Kasumi-1 (cell line): ENCODE measurements at places on chromosomes 3 and 15.
A peak's percentile ranks its signal among the peaks of the same experiment; 100 is the strongest.

DNA sequence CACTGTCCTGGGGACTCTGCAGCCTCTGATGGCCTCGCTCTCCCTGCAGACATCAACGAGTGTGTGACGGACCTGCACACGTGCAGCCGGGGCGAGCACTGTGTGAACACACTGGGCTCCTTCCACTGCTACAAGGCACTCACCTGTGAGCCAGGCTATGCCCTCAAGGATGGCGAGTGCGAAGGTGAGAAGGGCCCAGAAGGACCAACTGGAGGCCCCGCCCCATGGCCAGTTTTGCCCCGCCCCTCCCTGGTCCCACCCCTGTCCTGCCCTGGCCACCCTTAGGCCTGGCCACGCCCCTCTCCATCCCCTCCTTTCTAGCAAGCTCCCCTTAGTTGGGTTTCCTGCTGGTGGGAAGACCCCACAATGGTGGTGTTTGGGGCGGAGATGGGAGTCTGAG is 77.5 kb downstream of the FBLN2 start:
- DNase-seq: no peak

DNA sequence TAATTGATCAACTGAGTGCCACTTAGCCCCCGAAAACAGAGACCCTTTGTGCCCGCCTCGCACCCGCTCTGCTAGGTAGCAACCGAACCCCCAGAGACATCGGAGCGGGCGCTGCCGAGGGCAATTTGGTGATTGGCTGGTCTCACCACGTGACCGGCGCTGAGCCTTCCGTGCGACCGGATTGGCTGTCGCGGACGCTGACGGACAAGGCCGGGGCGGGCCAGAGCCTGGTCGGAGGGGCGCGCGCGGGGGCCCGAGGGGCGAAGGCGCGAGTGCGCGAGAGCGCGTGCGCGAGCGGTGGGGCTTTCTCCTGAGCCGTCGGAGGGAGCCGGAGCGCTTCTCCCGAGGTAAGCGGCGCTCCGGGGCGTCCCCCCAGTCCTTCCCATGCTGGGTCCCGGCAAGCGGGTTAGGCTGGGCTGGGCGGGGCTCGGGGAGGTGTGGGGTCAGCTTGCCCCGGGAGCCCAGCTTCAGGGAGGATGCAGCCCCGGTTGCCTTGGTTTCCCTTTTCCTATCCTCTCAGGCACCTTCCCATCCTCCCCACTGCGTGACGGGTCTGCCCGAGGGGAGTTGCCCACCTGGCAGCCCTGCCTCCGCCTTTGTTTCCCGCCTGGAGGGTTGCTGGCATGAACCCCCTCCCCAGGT is at the start of gene TMEM108:
TSS of gene TMEM108 (plus strand) at position 303 of the 642 bp plus-strand sequence.
- no peak for DNase-seq

GRCh38 chr3:31692751-31693150 is 160.0 kb downstream of the STT3B start:
- no peak for DNase-seq

DNA sequence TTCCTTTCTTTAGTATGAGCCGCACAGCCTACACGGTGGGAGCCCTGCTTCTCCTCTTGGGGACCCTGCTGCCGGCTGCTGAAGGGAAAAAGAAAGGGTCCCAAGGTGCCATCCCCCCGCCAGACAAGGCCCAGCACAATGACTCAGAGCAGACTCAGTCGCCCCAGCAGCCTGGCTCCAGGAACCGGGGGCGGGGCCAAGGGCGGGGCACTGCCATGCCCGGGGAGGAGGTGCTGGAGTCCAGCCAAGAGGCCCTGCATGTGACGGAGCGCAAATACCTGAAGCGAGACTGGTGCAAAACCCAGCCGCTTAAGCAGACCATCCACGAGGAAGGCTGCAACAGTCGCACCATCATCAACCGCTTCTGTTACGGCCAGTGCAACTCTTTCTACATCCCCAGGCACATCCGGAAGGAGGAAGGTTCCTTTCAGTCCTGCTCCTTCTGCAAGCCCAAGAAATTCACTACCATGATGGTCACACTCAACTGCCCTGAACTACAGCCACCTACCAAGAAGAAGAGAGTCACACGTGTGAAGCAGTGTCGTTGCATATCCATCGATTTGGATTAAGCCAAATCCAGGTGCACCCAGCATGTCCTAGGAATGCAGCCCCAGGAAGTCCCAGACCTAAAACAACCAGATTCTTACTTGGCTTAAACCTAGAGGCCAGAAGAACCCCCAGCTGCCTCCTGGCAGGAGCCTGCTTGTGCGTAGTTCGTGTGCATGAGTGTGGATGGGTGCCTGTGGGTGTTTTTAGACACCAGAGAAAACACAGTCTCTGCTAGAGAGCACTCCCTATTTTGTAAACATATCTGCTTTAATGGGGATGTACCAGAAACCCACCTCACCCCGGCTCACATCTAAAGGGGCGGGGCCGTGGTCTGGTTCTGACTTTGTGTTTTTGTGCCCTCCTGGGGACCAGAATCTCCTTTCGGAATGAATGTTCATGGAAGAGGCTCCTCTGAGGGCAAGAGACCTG is 13.2 kb downstream of the GREM1 start:
- DNase-seq: no peak

DNA sequence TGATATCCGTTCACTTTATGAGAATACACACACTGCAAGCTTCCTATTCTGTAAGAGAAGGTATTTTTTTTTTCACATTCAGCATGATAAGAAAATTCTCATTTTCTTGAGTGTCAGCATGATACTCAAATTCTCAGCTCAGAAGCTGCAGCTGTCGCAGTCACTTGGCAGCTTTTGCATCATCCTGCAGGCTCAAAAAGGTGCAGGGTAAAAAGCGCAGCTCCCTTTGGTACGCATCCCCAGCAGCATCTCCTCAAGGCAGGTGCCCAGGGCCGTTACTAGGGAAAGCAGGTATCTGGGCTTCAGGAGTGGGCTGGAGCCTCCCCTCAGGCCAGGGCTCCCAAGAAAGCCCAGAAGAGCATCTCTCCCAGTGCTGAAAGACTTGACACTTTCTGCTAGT is 22.3 kb downstream of the LNP1 start:
- no peak for DNase-seq

- no peak for DNase-seq
Observed at GRCh38 chr3:134406331-134407238, 32.3 kb upstream of the AMOTL2 start.

DNA sequence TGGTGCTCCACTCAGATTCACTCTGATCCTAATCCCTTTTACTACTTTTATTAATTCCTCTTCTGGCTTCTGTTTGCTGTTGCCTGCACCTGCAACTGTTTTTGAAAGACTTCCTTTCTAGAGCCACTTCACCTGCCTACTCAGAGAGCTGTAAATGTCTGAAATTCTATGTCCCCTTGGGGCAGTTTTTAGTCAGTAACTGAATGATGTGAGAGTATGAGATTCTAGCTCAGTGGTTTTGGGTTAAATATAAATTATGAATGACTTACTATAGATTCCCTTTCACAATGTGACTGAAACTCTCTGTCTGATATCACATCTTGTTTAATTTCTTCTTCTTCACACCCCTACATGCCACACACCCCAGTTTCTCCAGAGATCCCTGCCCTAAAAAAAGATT is 47.8 kb upstream of the LRRC3B start:
- no peak for DNase-seq

DNA sequence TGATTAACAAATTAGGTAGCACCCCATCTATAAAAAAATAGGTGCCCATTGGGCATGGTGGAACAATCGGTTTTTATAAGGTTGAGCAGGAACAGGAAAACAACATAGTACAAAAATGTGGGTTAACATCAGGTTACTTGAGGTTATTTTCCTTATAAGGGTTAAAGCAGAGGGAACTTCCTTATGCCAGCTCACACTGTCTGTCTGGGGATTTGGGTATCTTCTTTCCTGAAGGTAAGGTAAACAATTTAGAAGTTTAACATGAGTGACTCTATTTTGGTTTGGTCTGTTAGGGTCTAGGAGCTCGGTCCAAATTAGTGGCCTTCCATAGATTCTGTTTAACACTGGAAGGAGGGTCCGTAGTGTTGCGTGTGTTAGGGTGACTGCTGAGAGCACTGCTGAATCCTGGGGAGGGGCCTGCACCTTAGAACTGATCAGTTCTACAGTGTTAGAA is 14.7 kb downstream of the CHD2 start:
- peak; percentile 77 for DNase-seq

- DNase-seq: no peak
Observed at GRCh38 chr15:92466834-92467233, 73.2 kb downstream of the ST8SIA2 start.

- DNase-seq: no peak
Observed at GRCh38 chr3:72171946-72172345, 387.0 kb upstream of the PROK2 start.

DNA sequence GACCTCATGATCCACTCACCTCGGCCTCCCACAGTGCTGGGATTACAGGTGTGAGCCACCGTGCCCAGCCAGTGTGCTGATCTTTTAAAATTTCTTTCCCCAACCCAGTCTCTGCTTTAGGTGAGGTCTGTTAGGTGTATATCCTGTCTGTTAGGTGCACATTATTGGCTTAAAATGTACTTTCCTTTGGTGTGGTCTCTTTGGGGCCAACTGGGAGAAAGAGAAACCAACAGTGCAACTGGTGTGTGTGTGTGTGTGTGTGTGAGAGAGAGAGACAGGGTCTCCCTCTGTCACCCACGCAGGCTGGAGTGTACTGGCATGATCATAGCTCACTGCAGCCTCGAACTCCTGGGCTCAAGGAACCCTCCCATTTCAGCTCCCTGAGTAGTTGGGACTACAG is 50.3 kb upstream of the GNB5 start:
- DNase-seq: no peak

- DNase-seq: no peak
Observed at GRCh38 chr3:42177801-42178150, 86.6 kb downstream of the TRAK1 start.

DNA sequence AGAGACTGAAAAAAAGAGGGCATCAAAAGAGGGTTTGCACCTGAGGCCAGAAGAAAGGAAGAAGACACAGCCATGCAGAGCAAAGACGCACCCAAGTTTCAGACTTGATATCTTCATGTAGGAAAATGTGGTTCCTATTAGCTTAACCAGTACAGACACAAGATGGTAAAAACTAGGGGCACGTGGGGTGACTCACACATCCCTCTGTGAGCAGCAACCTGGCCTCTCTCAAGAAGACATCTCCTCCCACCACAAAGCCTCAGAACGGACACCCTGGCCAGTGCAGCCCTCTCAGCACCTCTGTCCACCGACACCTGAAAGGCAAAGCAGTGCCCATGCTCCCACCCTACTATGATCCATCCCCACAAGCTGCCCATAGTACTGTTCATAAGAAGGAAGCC is 33.3 kb downstream of the GLB1 start:
- DNase-seq: no peak

GRCh38 chr15:69862540-69862939 is 235.2 kb downstream of the TLE3 start:
- no peak for DNase-seq

GRCh38 chr3:153249906-153250305 is 87.9 kb downstream of the RAP2B start:
- no peak for DNase-seq

GRCh38 chr3:73448041-73448440 is 176.7 kb downstream of the PDZRN3 start:
- DNase-seq: no peak

DNA sequence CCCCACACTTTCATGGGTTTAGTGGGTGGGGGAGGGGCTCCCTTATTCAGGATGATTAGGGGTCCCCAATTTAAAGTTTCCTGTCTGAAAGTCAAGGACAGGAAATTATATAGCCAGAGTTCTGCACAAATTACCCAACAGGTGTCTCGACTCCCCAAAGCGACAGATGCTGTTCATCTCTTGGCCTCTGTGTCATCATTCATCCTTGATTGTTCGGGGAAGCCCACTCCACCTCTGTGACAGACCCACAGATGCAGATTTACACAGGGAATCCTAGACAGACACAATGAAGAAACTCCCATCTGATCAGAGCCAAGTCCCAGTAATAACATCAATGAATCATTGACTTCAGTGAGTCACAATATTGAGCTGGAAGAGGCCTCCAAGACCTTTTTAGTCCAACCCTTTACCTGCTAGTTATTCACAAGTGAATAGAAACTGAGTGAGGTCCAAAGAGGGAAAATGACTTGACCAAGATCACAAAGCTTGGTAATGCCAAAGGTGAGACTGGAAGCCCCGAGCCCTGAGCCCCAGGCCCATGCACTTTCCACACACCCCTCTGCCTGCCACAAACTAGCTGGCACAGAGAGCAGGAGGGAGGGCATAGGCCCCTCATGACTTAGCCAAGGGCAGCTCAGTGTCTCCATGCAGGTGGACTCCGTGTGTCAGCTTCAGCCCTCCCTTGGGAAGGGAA is 7.9 kb upstream of the SRP14 start:
- no peak for DNase-seq

GRCh38 chr3:31600431-31600830 is 67.7 kb downstream of the STT3B start:
- no peak for DNase-seq

DNA sequence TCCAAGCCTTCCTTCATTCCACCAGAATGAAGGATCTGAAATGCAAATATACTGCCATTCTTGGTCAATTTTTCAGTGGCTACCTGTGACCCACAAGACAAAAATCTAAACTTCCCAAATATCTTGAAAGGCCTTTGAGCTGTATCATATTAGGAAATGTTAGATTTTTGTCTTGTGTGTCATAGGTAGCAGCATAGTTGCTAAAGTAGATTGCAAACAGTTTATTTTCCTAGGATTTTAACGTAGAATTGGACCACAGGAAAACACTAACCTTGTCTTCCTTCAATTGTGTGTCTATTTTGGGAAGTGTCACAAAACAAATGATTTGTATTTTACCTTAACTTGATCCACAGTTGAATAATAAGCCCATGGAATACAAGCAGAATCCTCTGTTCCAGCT is 42.4 kb downstream of the CP start:
- DNase-seq: no peak

DNA sequence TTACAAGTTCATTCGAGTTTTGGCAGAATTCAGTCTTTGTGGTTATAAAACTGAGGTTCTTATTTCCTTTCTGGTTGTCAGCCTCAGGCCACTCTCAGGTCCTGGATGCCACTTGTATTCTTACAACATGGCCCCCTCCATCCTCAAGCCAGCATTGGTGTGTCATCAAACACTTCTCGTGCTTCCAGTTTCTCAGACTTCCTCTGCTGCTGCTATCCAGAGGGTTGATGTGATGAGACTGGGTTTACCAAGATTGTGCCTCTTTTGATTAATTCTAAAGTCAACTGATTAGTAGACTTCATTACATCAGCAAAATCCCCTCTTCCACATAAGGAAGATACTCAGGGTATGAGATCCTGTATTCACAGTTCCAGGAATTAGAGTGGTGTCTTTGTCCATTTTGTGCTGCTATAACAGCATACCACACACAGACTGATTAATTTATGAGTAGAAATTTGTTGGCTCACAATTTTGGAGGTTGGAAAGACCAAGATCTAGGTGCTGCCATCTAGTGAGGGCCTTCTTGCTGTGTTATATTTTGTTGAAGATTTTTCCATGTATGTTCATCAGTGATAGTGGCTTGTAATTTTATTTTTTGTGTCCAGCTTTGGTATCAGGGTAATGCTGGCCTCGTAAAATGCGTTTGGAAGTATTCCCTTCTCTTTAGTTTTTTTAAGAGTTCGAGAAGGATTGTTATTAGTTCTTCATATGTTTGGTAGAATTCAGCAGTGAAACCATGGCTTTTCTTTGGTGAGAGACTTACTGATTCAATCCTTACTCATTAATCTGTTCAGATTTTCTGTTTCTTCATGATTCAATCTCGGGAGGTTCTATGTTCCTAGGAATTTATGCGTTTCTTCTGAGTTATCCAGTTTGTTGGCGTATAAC is 11.1 kb downstream of the LRCH3 start:
- peak; percentile 69 for DNase-seq

GRCh38 chr3:180870008-180870699 is 42.3 kb upstream of the FXR1 start:
- DNase-seq: no peak

- DNase-seq: no peak
Observed at GRCh38 chr3:140273542-140274195, 338.7 kb downstream of the CLSTN2 start.
